NK-92 treated with Interleukin-12 subunit alpha and Interleukin-12 subunit beta, amount 100 ng/mL, for 24 hours (cell line): ENCODE measurements at places on chromosomes 1 and 21.

DNA sequence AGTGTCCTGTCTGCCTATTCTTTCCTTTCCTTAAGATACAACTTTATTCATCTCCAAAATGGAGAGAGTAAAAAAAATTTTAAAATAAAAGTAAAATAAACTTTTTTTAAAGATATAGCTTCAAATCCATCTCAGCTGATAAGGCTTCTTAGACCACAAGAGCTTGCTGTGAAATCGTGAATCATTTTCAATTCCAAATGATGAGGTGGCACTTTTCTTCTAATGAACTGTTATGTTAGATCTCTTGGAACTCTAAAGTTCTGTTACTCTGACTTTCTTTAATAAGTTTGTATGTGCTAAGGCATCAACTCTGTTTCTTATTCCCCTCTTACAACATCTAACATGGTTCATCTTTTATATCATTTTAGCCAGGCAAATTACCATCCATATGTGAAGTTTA lies 4.5 kb downstream of the SH3GLB1 start:
- no peak for DNase-seq

- no peak for DNase-seq
Observed at GRCh38 chr1:228920831-228921230, 185.6 kb downstream of the RHOU start.

GRCh38 chr1:208303743-208304712 lies 59.8 kb upstream of the PLXNA2 start:
- DNase-seq, result no peak

GRCh38 chr1:184633785-184634184 lies 120.9 kb downstream of the EDEM3 start:
- no peak for DNase-seq

DNA sequence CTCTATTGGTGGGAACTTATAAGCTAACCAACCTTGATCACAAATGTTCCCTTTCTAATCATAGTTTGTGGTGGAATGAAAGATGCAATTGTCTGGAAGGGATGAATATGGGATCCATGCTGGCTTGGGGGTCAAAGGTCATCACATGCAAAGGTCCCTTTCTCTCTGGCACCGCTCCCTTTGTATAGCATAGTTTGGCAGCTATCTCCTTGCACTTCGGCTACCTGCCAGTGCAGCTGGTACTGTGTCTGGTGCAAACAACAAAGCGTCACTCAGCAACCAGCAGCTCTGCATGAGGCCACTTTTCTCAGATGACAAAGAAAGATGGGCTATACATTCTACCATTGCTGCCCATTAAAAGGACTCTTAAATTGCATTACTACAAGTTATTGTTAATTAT lies 188.2 kb upstream of the NFIA start:
- DNase-seq, result no peak

- DNase-seq, result no peak
Observed at GRCh38 chr1:25641931-25642573, 25.5 kb downstream of the MAN1C1 start.

DNA sequence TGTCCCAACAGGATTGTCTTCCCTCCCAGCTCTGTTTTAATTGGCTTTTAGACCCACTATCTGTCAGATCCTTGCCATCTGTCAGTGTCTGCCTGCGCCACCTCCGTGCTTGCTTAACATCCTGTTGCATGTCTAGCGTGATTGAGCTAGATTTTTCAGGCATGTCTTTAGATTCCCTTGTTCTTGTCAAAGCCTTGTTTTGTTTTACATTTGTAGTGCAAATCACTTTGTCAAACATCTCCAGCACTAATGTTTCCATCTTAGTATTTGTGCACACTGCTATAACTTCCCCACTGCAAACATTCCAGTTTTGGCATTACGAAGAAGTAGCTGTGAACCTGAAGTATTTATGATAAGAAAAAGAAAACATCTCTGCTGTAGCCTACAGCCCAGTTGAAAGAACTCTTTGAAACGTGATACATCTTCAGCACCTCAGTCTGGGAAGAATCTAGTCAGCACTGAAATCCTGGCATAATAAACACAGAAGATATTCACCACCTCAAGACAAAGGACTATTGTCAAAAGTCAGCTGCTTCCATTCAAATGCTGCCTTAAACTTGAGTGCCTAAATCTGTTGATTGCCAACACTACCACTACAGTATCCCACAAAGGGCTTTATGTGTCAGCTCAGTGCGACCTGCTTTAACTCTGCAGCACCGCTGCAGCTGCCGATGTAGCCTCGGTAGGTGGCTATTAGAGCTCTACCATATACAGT lies 105.0 kb downstream of the FNBP1L start:
- DNase-seq, result no peak

DNA sequence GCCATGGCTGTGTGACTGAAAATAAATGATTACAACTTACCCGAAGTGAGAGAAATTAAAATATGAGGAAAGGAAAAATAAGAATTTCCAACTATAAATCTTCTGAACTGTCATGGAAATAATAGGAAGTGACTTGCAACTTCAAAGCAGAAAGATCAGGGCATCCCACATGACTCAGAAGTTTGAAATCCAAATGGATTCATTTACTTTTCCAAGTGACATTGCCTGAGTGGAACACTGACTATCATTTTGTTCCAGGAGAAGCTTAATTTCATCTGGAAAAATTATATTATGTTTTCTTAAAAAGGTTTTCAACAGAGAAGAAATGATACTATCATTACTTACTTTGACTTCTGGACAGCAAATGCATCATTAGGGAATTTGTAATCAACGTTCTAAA lies 110.8 kb downstream of the GREM2 start:
- DNase-seq, result no peak

DNA sequence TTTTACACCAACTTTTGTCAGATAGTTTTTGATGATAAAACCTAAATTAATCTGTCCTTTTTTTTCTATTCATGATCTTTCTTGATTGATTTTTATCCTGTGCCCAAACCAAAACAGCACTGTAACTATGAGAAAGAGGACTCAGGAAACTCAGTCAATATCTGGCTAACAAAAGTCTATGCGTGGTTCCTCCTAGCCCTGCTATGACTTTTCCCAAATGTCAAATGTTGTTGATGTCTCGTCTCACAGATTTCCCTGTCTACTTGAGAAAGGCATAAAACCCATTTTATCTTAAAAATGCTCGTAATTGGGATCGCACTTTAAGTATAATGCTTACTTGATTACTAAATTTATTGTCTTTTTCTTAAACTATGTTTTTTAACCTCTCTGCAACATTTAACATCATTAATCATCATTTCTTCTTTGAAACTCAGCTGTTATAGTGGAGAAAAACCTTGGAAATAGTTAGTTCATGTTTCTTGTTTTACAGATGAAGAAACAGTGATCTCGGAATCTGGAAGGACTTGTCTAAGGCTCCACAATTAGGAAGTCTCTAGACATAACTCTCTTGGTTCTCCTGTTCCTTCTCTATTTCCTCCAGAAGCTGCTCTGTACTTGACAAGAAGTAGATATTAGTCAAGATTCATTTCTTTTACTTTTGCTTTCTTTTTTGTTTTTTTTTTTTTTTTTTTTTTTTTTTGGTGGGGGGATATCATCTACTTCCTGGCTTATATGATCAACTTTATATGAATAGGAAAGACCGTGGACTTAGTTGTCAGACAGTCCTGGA lies 26.2 kb upstream of the PTPRC start:
- no peak for DNase-seq

DNA sequence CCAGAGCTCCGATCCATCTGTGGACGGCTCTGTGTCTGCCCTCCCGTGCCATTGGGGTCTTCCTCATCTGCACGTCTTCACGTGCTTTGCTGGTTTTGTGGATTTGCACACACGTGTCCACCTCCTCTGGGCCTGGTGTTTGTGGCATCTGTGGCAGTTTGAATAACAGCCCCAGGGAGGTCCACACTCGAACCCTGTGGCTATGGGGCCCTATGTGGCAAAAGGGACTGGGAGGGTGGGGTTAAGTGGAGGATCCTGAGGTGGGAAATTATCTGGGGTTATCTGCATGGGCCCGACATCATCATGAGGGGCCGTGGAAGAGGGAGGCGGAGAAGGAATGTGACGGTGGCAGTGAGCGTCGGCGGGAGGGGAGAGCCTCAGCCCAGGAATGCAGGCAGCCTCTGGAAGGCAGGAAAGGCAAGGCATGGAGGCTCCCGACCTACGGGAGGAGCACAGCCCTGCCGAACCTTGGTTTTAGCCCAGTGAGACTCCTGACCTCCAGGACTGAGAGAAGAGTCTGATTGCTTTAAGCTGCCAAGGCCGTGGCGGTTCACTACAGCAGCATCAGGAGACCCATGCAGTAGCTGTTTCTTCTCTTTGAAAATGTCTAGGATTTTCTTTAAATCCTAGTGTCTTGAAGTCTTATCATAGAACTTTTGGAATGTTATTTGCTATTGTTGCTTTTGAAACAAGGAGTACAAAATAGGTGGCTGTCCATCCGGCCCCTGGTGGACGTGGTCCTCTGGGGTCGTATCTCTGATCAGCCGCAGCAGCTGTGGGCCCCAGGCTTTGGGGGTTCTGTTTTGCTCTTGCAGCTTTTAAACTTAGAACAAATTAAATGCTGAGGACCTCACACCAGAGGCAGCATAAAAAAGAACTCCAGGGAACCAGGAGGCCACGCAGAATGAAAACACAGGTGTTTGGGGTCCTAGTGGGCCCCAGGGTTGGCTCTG lies 40.0 kb upstream of the LRRC3 start:
- DNase-seq, result no peak

DNA sequence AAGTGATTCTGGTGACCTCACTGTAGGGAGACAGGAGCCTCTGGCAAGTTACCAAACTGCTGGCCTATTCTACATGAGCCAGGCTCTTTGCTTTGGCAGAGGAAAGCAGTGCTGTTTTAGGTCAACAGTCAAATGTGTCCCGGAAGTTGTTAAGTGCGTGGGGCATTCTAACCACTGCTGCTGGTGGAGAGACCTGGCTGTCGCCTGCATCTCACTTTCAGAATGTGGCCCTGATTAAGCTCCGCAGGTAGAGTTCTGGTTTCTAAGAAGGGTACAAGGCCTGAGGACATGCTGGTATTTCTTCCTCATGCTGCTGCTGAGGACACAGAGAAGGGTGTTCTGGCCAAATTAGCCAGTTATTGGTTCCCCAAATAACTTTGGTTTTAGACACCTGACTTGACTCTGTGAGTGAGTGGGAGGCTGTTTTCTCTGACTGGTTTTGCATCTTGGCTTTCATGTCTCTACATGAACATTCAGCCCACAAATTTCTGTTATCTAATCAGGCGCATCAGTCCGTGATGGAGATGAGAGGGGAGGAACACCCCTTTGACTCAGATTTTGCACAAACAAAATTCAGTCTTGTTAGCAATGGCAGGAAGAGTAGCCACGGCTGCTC lies 120.8 kb downstream of the LMO4 start:
- DNase-seq, result no peak

GRCh38 chr1:205304695-205305070 lies 16.9 kb downstream of the NUAK2 start:
- no peak for DNase-seq

DNA sequence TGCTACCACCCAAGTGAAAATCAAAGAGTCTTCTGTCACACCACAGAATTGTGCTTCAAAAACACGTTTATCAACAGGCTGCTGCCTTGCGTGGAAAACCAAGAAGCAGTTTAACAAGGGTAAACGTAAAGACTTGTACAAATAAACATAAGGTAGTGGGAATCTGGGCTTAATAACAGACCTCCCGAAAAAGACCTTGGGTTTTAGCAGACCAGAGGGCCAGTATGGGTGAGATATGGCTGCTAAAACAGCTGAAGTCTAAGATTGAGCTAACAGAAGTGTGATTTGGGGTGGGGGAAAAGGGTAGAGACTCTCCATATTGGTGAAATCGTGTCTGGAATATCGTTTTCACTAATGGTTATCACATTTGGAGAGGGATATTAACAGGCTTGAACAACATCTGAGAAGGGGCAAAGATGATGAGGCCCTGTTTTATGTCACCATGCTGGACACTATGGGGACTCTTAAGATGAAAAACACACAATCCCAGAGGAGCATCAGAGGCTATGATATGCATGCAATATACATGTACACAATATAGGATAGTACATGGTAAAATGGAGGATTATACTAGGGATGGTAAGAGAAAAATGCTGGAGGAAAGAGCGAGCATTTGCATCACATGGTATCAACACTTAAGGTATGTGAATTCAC lies 1.4 kb downstream of the MOV10 start:
- DNase-seq, result no peak

GRCh38 chr1:14969006-14969405 lies 184.5 kb upstream of the TMEM51 start:
- peak; percentile 66 for DNase-seq

DNA sequence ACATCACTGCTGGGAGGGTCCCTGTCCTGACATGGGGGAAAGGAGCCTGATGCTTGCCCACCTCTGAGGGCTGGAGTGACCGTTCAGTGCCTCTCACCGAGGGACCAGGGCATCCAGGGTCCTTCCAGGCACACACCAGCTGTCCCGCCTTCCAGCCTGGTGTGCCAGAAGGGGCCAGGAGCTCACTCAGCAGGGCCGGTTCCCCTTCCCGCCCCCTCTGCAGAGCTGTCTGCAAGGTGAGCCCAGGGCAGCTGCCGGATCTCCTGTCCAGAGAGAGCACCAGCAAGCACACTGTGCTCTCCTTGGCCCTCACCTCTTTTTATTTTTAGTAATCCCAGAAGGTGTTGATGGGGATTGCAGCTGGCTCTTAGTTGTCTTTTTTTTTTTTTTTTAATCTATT lies 16.9 kb downstream of the H6PD start:
- no peak for DNase-seq

DNA sequence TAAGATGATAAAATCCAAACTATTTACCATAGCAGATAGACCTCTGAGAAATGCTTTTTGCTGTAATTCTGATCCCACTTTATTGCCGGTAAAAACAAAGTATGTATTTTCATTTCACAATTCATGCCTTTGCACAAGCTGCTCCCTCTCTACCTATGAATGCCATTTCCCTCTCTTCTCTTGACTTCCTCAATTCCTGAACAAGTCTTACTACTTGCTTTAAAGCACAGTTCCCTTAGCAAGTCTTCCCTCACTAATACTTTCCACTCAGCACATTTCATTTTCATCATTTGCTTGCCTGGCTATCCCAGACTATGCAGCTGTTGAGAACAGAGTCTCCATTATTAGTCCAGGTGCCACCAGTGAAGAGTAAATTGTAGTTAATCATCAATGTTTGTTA lies 13.8 kb downstream of the GPATCH2 start:
- DNase-seq, result no peak

DNA sequence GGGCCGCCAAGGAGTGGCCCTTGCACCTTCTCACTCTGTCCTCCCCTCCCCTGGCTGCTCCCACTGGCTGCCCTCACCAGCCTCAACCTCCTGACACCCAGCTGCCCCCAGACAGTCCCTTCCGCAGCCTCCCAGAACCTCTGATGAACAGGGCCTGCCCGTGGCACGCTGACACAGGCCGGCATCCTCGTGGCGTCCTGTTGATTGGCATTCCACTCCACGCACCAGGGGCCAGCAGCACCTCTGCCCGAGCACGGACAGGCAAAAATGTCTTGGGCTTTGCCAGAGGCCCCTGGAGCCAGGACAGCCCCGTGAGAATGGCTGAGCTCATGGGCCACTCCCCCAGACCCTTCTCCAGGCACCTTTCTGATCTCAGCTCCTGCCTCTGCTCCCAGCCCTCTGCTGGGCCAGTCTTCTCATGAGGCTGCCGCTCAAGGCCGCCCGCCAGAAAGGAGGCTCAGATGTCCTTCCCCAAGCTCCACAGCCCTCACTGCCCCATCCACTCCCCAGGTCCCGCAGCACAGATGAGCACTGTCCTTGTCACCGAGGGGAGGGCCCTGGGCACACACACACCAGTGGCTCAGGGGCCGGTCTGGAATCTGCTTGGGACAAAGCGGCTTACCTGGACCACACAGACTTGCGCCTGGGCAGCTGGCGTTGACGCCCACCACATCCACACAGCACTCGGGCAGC lies 15.8 kb upstream of the RNF223 start:
- DNase-seq, result no peak

GRCh38 chr1:228294717-228295116 lies 86.9 kb downstream of the OBSCN start:
- no peak for DNase-seq

GRCh38 chr21:44846485-44847260 lies 26.8 kb downstream of the PTTG1IP start:
- DNase-seq, result no peak
